ENCODE measurements at places on chromosomes 1 and 21.
A peak's percentile ranks its signal among the peaks of the same experiment; 100 is the strongest.

GRCh38 chr1:247338723-247339275 lies 7.1 kb upstream of the ZNF496 start:
- no peak for DNase-seq

DNA sequence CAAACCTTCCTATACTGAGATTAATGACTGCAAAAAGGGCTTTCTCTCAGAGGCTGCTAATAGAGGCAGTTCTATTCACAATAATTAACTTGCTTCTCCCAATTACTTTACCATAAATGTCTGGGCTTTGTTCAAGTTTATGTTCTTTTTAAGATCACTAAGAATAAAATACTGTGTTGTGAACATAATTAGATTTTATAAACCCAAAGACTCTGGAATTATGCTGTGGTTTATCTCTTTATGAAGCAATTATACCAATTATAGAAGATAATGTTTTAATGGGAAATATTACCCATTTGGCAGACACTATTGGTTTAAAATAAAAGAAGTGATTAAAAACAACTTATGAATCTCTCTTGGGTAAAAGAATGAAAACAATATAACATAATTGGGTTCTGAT lies 43.5 kb upstream of the IL12RB2 start:
- DNase-seq = no peak

GRCh38 chr1:21804536-21804935 lies 7.5 kb upstream of the LDLRAD2 start:
- no peak for DNase-seq

DNA sequence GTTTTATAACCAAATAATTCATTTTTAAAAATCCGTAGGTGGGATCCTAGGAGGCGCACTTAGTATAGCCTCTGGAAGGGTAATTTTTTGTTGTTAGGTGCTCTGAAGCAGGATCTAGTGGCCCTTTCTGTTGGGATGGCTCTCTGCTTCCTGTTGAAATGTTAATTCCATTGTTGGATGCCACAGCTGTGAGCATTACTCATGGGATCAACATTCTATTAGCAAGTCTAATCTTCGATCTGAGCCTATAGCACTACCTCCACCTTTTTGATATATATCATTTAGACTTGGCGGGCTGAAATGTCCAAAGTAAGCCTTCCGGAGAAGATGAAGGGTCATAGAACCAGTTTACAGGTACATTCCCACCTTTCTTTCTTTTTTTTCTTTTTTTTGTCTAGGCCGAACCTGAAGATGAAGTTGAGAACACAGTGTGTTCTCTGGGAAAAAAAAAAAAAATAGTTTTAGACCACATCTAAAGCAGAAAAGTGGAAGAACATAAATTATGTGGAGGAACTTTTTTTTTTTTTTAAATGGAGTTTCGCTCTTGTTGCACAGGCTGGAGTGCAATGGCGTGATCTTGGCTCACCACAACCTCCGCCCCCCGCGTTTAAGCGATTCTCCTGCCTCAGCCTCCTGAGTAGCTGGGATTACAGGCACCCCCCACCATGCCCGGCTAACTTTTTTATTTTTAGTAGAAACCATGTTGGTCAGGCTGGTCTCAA lies 1.4 kb downstream of the CXADR start:
- DNase-seq = peak; percentile 44

GRCh38 chr1:201582705-201583442 lies 43.9 kb downstream of the NAV1 start:
- DNase-seq = no peak

- DNase-seq = no peak
Observed at GRCh38 chr1:40221977-40222772, 25.6 kb upstream of the TMCO2 start.

- no peak for DNase-seq
Observed at GRCh38 chr1:208895820-208896219, 651.6 kb upstream of the PLXNA2 start.

- no peak for DNase-seq
Observed at GRCh38 chr1:18951818-18952391, 4.6 kb downstream of the IFFO2 start.

DNA sequence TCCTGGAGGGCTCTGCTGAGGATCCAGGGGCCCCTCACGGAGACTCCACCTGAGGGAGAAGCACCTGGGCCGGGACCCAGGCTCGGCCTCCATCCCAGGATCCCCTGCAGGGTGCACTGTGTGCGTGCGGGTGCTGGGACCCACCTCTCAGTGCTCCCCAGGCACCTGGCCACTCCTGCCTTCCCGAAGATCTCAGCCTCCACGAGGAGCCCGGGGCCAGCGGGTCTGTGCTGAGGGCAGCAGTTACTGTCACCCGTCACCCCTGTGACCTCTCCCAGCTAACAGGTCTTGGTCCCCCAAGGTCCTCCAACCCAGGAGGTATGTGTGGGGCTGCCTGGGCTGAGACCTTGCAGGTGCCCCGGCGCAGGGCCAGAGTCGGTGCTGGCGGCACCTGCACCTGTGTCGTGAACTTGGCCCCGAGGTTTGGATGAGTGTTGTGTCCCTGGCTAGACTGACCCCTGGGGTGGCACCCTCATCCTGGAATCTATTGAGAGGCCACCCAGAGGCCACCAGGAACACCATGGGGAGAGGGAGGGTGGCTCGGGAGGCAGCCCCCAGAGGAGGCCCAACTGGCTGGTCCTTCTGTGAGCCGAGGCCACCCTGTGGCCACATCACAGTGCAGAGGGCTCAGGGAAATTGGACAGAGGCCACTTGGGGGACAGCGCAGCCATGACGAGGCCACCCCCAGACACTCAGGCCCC lies 17.7 kb downstream of the MORN1 start:
- no peak for DNase-seq

DNA sequence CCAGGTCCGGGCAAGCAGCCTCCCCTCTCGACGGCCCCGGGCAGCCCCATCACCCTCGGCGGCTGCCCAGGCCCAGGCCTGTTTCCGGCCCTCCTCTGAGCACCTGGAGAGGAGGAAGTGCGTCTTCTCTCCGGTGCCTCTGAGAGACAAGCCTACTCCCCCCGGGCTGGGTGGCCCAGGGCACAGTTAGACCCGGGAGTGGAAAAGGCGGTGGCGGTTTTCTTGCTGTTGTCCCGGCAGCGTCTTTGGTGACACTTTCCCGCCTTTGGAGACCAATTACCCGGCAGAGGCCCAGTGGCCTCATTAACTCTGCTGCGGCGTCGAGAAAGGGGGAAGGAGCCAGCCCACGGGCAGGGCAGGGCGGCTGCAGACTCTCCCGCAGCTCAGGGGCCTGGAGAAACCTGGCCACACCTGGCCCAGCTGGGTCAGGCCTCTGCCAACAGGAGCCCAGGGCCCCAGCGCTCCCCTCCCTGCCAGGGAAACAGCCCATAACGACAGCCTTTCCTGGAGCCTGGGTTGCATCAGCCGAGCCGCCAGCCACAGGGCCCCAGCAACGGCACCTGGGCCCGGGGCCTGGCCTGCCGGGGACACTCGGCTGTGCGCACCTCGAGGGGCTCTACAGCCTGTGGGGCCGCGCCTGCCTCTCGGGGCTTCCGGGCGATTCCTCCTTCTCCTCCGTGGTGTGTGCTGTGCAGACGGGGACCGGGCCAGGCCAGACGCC lies 28.4 kb upstream of the C1orf159 start:
- no peak for DNase-seq

DNA sequence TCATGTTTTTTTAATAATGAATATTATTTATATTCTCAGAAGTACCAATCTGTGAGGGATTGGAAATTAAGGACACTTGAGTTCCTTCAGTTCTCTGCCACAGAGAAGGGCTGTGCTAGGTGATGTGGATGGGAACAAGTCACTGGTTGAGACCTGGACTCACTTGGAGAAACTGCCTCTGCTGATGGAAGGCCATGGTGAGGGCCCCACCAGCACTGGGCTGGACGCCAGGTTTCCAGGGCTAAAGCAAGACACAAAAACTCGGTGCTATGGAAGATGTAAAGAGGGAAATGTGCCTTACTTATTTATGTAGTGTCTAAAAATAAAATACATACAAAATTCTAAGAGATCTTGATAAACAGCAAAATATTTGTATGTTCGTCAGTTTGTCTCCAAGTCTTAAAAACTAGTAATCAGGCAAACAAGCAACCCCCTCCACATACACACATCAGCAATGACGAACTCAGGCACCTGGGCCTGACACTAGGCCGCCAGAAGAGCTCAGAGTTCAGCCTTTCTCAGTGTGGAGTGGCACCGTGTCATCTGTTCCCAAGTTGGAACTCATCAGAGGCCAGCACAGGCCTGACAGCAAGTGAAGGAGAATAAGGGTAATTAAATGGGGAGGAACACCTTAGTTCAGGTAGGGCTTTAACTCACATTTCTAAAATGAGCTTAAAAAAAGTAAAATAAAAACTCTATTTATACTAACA lies 19.6 kb downstream of the SIPA1L2 start:
- DNase-seq = no peak

- no peak for DNase-seq
Observed at GRCh38 chr1:160647329-160647720, 481 bp upstream of the SLAMF1 start.

- DNase-seq = no peak
Observed at GRCh38 chr1:63368131-63368530, 704 bp downstream of the ALG6 start.
